ENCODE measurements at places on chromosomes 3 and 15. TPM values are rescaled to one million over a fixed set of nuclear protein-coding genes. Genes with fewer than 3 reads are reported as not detected.

GRCh38 chr3:140359233-140359995, 318.4 kb upstream of the TRIM42 start:
- no peaks in the 10 kb centered on the region for H3K27me3 ChIP-seq
- no peaks in the 10 kb centered on the region for H3K36me3 ChIP-seq
- no peak overlapping the region for H3K27ac ChIP-seq
- no peak for DNase-seq
- peaks cover 7% of the 10 kb centered on the region for H3K4me1 ChIP-seq
- no peak overlapping the region for H3K4me3 ChIP-seq

The MASP1 gene
- total RNA-seq, result 11.6 TPM

DNA sequence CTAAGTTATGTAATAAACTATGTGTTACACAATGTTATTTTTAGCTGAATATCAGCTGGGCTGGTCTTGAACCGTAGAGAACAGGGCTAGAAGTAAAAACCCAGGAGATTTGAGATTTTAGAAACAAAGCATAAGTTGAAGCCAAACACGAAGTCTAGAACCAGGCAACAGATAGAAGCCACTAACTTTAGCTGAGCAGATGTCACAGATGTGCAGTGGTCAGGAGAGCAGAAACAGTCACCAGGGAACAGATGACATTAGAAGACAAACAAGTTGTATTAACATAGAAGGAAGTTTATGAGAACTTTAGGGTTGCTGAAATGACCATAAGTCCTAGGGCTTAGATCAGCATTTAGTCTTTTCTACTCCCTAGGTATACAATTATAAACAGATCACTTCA, 731.0 kb downstream of the ZNF385D start:
- no peak overlapping the region for H3K27ac ChIP-seq
- no peak for DNase-seq
- no peak overlapping the region for H3K4me3 ChIP-seq
- no peaks in the 10 kb centered on the region for H3K4me1 ChIP-seq

The ZNF660 gene
- 2.8 TPM for total RNA-seq

GRCh38 chr3:193560870-193561269, 6.2 kb upstream of the ATP13A4 start:
- DNase-seq, result no peak
- no peaks in the 10 kb centered on the region for H3K36me3 ChIP-seq
- peaks cover 6% of the 10 kb centered on the region for H3K4me1 ChIP-seq

The ZMYND10 gene
- total RNA-seq, result 4.0 TPM

The TMC3 gene
- 0.40 TPM for total RNA-seq

The CA12 gene
- 4.7 TPM for total RNA-seq

- H3K4me3 ChIP-seq, result no peak overlapping the region
- no peaks in the 10 kb centered on the region for H3K36me3 ChIP-seq
- no peak overlapping the region for H3K27ac ChIP-seq
- H3K27me3 ChIP-seq, result no peaks in the 10 kb centered on the region
- DNase-seq, result no peak
Observed at GRCh38 chr15:74426404-74427281, 7.1 kb downstream of the SEMA7A start.

GRCh38 chr3:72748659-72749058, 99.6 kb downstream of the SHQ1 start:
- DNase-seq, result no peak
- no peak overlapping the region for H3K27ac ChIP-seq
- peaks cover 8% of the 10 kb centered on the region for H3K4me1 ChIP-seq
- H3K36me3 ChIP-seq, result no peaks in the 10 kb centered on the region

GRCh38 chr15:82900511-82901060, 51.9 kb downstream of the HOMER2 start:
- H3K36me3 ChIP-seq, result no peaks in the 10 kb centered on the region
- DNase-seq, result no peak
- H3K27ac ChIP-seq, result no peak overlapping the region

- H3K36me3 ChIP-seq, result no peaks in the 10 kb centered on the region
- peaks cover 3% of the 10 kb centered on the region for H3K4me1 ChIP-seq
- H3K4me3 ChIP-seq, result no peak overlapping the region
- no peak overlapping the region for H3K27ac ChIP-seq
Observed at GRCh38 chr15:60184579-60184978, 180.5 kb downstream of the FOXB1 start.

DNA sequence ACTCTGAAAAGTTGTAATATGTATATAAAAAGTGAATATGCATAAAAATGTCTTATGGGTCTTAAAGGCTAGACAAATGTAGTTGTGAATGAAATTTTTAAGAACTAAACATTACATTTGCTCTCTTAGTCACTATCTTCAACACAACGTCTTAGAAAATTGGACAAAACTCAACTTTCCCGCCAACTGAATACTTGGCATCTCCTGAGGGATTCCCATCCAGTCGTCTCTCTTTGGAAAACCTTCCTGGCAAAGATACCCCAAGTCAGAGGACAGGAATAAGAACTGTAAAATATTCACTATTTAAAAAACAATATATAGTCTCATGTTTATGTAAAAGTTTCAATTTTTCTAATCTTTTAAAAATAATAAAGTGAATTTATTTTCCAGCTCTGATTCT, 354.8 kb downstream of the GRM7 start:
- H3K4me3 ChIP-seq, result no peak overlapping the region
- H3K36me3 ChIP-seq, result no peaks in the 10 kb centered on the region
- no peak for DNase-seq
- H3K27me3 ChIP-seq, result no peaks in the 10 kb centered on the region
- no peaks in the 10 kb centered on the region for H3K4me1 ChIP-seq
- H3K27ac ChIP-seq, result no peak overlapping the region

The CLEC3B gene
- 34.1 TPM for total RNA-seq

The LMAN1L gene
- not detected for total RNA-seq

The GOLIM4 gene
- total RNA-seq, result 34.6 TPM

The C2CD4B gene
- total RNA-seq, result 1.2 TPM

- no peaks in the 10 kb centered on the region for H3K4me1 ChIP-seq
- no peaks in the 10 kb centered on the region for H3K36me3 ChIP-seq
- no peak overlapping the region for H3K4me3 ChIP-seq
- no peak overlapping the region for H3K27ac ChIP-seq
Observed at GRCh38 chr3:157921811-157922210, 184.4 kb downstream of the SHOX2 start.

The IL17RB gene
- 2.4 TPM for total RNA-seq

The ANKRD63 gene
- 2.1 TPM for total RNA-seq

DNA sequence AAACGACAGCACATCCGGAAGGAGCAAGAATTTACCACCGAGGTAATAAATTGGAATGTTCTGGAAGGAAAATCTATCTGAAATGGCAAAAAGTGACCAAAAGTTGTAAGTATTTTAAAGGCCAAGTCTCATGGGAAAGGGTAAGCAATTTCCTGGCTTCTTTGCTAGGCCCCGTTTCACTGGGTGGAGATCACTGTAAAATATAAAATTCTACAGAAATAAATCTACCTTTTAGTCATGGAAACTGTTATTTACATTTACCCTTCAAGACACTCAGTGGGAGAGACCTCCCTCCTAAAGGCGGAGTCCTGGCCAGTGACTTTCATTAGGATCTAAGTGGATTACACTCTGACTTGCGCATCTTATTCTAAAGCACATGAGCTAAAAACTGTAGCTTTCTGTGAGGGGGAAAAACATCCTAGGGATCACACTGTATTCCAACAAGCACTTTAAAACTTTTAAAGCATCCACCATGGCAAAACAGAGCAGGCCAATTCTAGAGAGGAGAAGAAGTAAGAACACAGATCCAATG, 28.8 kb downstream of the LYZL4 start:
- no peaks in the 10 kb centered on the region for H3K27me3 ChIP-seq
- H3K27ac ChIP-seq, result no peak overlapping the region
- no peaks in the 10 kb centered on the region for H3K4me1 ChIP-seq

- H3K36me3 ChIP-seq, result no peaks in the 10 kb centered on the region
- H3K4me1 ChIP-seq, result peaks cover 4% of the 10 kb centered on the region
- no peak overlapping the region for H3K27ac ChIP-seq
Observed at GRCh38 chr3:13500133-13500885, 20.2 kb downstream of the HDAC11 start.

- H3K4me1 ChIP-seq, result no peaks in the 10 kb centered on the region
- no peaks in the 10 kb centered on the region for H3K36me3 ChIP-seq
- DNase-seq, result peak; percentile 7
- H3K27me3 ChIP-seq, result no peaks in the 10 kb centered on the region
- H3K27ac ChIP-seq, result no peak overlapping the region
- H3K4me3 ChIP-seq, result no peak overlapping the region
Observed at GRCh38 chr3:96192966-96193550, 621.3 kb upstream of the EPHA6 start.

All from thyroid gland (tissue), 4 donors.